ENCODE measurements at places on chromosomes 3 and 15. TPM values are rescaled to one million over a fixed set of nuclear protein-coding genes. Genes with fewer than 3 reads are reported as not detected.

The FSIP1 gene
- polyA plus RNA-seq: 0.57 TPM

The C3orf70 gene
- polyA plus RNA-seq: 0.53 TPM

The GUCA1C gene
- 0.14 TPM for polyA plus RNA-seq

The TMEM266 gene
- 0.03 TPM for polyA plus RNA-seq

The NOX5 gene
- 0.03 TPM for polyA plus RNA-seq

The LPP gene
- polyA plus RNA-seq: 9.2 TPM

The CPA3 gene
- polyA plus RNA-seq: 0.85 TPM

The MAGI1 gene
- polyA plus RNA-seq: 19.5 TPM

- DNase-seq: peak; percentile 54
Measured at GRCh38 chr3:50473768-50474167, 29.7 kb downstream of the CACNA2D2 start.

GRCh38 chr3:120348065-120348990, 826 bp downstream of the LRRC58 start:
- no peak for DNase-seq

- no peak for DNase-seq
Measured at GRCh38 chr3:113606539-113607218, 74.3 kb downstream of the SIDT1 start.

DNA sequence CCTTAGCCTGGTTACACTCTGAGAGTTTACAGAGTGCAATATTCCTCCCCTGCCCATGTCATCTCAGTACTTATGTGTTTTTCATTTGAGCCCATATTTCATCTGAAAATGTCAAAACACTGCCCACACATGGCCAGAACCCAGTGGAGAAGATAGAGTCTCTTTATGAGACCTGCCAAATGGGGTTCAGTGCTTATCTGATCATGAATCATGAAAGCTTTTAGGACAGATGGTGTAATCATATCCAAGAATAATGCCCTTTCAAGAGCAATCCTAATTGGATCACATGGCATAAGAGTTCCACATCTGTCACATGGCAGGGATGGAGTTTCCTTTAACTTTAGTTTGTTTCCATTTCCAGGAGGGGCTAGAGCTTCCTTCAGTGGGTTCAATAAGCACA, 77.2 kb upstream of the AGBL1 start:
- DNase-seq: no peak

GRCh38 chr15:35603301-35603700, 57.3 kb upstream of the DPH6 start:
- no peak for DNase-seq

GRCh38 chr3:27324686-27325085, 44.5 kb downstream of the NEK10 start:
- DNase-seq: no peak

GRCh38 chr3:59685432-59685831, 635.6 kb upstream of the CFAP20DC start:
- no peak for DNase-seq

GRCh38 chr3:194337965-194338753, 13.0 kb downstream of the CPN2 start:
- no peak for DNase-seq

DNA sequence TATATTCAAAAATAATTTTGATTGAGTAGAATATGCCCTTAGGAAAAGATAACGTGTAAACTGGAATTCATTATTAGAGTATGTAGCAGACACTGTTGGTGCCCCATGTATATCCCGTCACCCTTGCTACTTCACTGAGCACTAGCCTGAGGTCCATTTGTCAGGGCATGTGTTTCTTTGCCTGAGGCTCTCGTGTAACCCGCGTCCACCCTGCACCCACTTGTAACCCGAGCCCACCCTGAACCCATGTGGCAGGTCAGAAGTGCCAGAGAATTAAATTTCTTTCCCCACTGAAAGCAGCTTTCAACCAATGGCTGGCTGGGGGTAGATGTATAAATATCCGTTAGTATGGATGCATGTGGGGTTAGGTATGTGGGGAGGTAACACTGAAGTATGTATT, 474.2 kb upstream of the ZNF385D start:
- DNase-seq: no peak

DNA sequence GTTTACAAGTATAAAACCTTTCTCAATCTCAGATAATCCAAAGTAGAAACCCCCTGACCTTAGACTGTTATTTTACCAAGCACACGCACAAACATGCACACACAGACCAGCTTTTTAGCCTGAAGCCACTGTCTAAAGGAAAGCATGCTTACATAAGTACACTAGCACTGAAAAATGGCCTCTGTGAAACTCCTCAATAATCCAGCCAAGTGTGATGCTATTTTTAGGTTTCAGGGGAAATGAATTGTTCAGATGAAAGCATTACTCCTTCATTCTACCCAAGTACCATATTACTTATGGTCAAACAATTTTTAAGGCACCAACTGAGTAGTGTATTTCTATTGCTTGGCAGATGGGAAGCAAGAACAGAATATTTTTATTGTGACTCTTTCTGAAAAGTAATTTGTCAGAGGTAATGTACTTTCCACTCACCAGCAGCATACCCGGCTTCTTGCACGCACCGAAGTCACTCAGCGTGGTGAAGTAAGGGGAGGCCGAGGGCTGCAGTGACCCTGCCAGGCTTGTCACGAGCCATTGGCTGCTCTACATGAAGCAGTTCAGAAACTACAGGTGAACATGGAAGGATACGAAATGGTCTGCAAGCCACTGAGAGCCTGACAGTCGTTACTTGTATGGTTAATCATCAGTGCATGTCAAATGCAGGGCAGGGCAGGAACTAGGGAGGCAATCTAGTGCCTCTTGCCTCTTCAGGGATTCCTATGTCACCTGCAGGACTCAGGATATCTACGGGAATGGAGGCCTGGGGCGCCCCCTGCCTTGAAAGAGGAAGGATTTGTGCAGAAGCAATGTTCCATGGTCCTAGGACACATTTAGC, 106.7 kb downstream of the GABRB3 start:
- no peak for DNase-seq

DNA sequence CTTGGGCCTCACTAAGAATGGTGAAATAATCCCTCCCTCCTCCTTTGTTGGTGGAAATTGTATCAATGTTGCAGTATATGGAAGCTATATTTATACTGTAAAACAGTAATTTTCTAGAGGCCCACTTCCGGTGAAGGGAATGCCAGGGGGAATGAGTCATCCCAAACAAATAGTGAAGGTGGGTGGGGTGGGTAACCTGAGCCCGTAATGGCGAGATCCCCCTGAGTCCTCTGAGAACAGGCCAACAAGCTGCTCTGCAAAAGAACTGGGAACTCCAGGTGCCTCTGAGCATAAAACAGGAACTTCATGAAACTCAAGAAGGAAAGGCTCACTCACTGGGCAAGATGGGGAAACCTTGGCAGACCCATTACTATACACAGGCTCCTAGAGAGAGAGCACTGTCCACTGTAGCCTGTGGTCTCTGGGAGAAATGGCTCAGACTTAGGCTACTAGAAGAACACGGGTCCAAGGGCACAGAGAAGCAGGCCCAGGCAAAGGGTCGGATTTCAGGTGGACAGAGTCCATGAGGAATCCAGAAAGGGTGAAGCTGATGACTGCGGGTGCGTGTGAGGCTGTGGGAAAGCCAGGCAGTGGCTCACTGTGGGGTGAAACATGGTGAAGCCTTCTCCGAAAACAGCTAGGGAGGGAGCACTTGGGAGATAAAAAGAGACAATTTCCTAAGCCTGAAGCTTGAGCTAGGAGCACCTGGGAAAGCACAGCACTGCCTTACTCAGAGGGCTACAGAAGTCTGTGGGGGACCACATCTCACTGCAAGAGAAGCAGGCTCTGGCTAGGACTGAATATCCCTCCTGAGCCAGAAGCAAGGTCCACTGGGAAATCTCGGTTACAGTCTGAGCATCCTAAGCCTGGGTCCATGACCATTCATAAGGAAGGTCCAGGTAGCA, 19.8 kb downstream of the LARP6 start:
- DNase-seq: no peak

DNA sequence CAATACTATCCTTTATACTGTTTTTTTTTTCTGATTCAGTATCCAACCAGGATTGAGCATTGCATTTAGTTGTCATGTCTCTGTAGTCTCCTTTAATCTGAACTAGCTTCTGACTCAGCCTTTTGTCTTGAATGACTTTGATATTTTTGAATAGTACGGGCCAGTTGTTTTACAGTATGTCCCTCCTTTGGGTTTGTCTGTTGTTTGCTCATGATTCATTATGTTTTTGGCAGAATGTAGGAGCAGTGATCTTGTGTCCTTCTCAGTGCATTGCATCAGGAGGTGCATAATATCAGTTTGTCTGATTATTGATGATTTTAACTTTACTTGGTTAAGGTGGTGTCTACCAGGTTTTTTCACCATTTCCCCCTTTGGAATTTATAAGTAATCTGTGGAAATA, 20.5 kb downstream of the EXOG start:
- no peak for DNase-seq

DNA sequence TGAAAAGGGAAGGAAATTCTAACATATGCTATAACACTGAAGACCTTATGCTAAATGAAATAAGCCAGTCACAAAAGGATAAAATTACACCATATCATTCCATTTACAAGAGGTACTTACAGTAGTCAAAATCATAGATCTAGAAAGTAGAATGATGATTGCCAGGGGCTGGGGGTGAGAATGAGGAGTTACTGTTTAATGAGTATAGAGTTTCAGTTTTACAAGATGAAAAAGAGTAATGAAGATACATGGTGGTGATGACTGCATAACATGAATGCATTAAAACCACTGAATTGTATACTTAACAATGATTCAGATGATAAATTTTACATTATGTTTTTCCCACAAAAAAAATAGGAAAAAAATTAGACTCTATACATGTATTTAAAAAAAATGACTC, 152.6 kb downstream of the SCAPER start:
- DNase-seq: no peak

GRCh38 chr3:194384156-194384555, 14.6 kb upstream of the LRRC15 start:
- DNase-seq: no peak

Measured in heart left ventricle (tissue), 16 donors.